ENCODE measurements at places on chromosomes 6 and 20.
A peak's percentile ranks its signal among the peaks of the same experiment; 100 is the strongest.

DNA sequence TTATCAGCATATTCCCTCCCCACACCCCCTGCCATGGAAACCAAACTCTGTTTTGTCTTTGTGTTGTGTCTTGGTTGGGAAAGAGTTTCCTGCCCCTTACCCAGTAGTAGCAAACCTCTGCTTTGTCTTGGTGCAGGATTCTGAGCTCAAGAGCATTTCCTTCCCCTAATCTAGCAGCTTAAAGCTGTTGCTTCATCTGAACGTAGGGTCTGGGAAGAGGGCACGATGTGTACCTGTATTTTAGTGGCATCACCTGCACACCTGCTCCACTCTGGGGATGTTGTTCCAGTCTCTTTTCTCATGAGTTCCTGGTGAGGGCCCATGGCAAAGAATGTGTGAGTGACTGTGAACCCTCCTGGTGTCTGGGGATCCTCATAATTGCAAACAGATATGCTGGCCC is 164.7 kb downstream of the SCP2D1 start:
- no peak for DNase-seq

DNA sequence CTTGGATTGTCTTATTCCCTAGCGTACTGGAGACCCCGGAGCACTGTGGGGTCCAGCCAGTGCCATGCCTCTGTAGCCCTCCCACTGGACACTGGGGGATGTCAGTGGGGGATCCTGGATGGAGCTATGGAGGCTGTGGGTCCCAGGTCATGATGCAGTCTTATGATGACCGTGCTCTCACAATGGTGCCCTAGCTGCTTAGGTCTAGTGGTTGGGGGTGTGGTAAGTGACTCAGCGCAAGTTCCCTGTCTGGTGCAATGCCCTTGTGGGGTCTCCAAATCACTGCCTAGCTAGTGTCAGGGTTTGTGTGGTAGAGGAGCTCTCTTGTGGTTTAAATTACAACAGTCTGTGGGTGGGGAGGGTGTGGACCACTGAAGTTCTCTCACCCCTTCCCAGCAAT is 135.4 kb downstream of the CDC5L start:
- DNase-seq: no peak

DNA sequence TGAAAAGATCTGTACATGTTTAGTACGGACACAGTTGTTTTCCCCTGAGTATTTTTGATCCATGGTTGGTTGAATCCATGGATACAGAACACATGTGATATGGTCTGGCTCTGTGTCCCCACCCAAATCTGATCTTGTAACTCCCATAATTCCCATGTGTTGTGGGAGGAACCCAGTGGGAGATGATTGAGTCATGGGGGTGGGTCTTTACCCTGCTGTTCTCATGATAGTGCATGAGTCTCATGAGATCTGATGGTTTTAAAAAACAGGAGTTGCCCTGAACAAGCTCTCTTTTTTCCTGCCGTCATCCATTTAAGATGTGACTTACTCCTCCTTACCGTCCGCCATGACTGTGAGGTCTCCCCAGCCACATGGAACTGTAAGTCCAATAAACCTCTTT is 139.2 kb downstream of the CDKAL1 start:
- DNase-seq: no peak

DNA sequence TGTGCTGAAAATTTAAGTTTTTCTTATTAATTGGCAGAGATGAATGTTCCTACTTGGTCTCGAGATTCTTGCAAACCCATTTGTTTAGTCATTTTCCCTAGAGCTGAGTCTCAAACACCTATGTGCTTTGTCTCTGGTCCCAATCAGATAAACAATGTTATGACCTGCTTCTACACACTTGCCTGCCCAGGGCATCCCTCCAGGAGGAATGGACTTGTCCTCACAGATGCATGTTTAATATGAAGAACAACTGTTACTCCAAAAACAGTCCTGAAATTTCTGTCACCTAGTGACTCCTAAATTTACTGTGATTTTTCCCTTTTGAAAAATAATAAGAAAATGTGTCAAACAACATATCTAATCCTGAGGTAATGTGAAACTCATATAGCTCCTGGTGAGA is 43.7 kb downstream of the HDGFL1 start:
- no peak for DNase-seq

DNA sequence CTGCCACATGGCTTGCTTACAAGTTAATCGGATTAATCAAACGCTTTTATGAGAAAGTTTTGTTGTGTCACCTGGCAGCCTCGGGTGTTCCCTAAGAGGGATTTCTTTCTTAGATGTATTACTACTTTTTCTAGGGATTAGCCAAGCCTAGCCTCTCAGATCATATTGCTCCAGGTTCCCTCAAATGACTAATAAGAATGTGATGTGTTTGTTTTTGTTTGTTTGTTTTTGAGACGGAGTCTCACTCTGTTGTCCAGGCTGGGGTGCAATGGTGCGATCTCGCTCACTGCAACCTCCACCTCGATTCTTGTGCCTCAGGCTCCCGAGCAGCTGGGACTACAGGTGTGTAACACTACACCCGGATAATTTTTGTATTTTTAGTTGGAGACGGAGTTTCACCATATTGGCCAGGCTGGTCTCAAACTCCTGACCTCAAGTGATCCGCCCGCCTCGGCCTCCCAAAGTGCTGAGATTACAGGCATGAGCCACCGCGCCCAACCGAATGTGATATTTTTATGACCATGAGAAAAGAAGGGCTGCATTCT is 977 bp downstream of the HMGN4 start:
- no peak for DNase-seq

GRCh38 chr20:13262671-13263360 is 41.7 kb downstream of the ISM1 start:
- no peak for DNase-seq

- no peak for DNase-seq
Observed at GRCh38 chr6:128172081-128172480, 271.2 kb upstream of the THEMIS start.

DNA sequence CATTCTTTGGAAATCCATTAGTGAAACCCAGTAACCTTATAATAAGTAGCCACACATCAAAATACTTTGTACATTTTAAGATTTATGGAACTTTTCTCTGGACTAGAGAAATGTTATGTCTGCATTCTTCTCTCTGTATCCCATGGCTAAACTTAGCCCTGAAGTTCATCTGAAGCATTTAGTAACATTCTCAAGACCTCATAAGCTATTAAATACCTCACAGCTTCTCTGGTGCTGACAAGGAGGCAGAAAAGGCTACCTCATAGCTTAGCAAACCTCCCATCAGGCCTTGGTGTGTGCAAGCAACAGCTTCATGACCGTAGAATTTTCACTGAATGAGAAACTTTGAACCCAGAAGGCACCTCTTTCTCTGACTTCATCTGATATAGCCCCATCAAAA is 38.9 kb upstream of the HDGFL1 start:
- no peak for DNase-seq

DNA sequence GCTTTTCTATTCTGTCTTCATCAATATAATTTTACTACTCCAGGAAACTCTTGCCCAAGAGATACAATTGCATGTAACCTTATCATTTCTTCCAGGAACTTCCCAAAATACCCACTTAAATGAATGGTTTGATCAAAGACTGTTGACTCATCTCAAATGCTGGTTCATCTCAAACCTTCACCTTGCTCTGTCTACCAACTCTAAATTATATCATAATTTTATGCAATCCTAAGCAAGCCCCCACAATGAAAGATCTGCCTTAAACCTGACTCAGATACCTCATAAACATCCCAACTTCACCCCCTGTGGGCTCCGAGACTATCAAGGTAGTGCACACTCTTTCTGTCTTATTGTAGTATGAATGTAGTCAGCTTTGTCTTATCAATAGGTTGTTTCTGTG is 65.5 kb upstream of the GCM1 start:
- no peak for DNase-seq

- DNase-seq: no peak
Observed at GRCh38 chr6:151705993-151706733, 101.3 kb upstream of the ESR1 start.

- no peak for DNase-seq
Observed at GRCh38 chr6:89368999-89369398, 16.5 kb upstream of the UBE2J1 start.

GRCh38 chr20:3811467-3812258 is 8.7 kb upstream of the AP5S1 start:
- DNase-seq: peak; percentile 82

Measured in NCI-H2081 treated with DMSO at 0.1 percent for 48 hours (cell line).